ENCODE measurements at places on chromosomes 12 and 14.

DNA sequence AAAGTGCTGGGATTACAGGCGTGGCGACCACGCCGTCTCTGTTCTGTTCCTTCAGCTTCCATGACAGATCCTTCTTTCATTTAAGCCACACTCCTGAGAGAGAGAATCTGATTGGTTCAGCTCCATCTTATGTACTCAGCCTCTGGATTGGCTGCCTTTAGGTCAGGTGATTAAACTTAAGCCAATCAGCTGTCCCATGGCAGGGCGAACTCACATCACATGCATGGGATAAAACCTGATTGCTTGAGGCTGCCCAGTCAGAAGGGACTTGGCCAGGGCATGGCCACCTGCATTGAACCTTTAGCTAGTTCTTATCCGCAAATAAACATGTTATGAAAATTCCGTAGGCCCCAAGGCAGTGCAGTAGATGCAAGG, 274.2 kb downstream of the SUDS3 start:
- DNase-seq = no peak

DNA sequence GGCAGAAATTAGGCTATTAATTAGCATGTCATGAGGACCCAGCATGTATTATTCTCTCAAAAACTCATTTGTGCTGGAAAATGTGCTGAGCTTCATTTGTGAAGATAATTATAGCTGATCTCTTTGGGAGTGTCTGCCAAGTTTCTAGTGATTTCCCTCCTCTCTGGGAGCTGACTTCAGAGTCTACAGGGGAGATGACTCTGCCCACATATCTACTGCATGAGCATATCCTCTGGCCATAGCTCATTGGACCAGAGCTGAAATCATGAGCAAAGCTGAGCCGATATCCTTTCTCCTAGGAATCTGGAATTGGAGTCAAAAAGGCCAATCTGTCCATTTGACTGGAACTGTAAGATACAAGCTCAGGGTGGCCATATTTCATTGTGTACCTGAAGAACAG, 5.9 kb downstream of the CCDC198 start:
- DNase-seq = no peak

DNA sequence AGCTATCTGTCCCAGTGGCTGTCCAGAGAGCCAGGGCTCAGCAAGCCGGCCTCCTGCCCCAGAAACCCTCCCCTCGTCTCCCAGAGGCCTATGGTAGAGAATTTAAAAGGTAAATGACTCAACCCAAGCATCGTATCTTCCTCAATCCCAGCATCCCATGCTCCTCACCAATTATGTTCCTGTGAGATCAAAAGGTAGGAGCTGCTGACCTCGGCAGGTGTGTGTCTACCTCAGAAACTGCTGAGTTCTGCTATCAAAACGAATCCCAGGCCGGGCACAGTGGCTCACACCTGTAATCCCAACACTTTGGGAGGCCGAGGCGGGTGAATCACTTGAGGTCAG, 49.3 kb downstream of the FOXN3 start:
- DNase-seq = no peak

DNA sequence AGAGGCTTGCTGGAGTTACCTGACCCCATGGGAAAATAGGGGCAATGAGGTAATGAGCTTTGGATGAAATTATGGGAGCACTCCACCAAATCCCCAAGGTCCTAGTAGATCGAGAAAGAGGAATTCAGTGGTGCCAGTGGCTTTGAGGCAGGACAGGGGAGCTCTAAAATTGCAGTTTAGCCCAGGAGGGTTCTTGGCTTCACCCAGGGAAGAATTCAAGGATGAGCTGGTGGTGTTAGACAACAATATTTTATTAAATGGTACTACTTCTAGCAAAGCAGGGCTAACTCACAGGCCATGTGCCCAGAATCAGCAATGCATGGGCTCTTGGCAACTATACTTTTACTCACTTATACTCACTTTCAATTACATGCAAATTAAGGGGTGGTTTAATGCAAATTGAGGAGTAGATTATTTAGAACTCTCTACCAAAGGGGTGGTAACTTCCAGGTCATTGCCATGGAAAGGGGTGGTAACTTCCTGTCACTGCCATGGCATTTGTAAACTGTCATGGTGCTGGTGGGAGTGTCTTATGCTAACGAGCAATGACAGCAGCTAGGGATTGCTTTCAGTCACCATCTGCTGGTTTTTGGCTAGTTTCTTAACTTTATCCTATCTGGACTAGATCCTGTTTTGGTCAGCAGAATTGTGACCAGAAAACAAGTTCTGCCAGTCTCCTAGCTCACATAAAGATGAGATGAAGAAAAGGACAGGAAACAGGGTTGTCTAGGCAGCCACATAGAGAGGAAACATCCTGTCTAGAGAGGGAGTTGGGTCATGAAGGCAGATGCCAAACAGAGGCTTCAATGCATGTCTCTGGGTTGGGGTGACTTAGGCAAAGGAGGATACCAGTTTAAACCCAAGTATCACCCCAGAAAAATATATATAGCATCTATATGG, 64.7 kb downstream of the ZNF641 start:
- no peak for DNase-seq

- peak; percentile 28 for DNase-seq
Measured at GRCh38 chr12:52257074-52257551, 17.3 kb upstream of the KRT86 start.

- DNase-seq = no peak
Measured at GRCh38 chr14:23578560-23579310, at the start of gene JPH4. Gene JPH4 (minus strand): TSS chr14:23578790. CDS start chr14:23577453, 1,337 bp downstream.

- no peak for DNase-seq
Measured at GRCh38 chr12:27052176-27052575, 29.8 kb downstream of the MED21 start.
